ENCODE measurements at places on chromosomes 1 and 21. TPM values are rescaled to one million over a fixed set of nuclear protein-coding genes. Genes with fewer than 3 reads are reported as not detected.

The GOLT1A gene
- not detected for polyA plus RNA-seq

The PTTG1IP gene
- 61.3 TPM for polyA plus RNA-seq

The KRTAP19-1 gene
- polyA plus RNA-seq, result not detected

The OR2G6 gene
- not detected for polyA plus RNA-seq

The KRTAP13-4 gene
- not detected for polyA plus RNA-seq

The C1orf167 gene
- polyA plus RNA-seq, result 2.7 TPM

The PSEN2 gene
- 6.4 TPM for polyA plus RNA-seq

The CD46 gene
- 118 TPM for polyA plus RNA-seq

The CALML6 gene
- polyA plus RNA-seq, result 2.7 TPM

The KRTAP7-1 gene
- not detected for polyA plus RNA-seq

The MROH7 gene
- 0.28 TPM for polyA plus RNA-seq

The B3GALT5 gene
- polyA plus RNA-seq, result 1.0 TPM

The TSPEAR gene
- polyA plus RNA-seq, result 0.10 TPM

The FLG2 gene
- not detected for polyA plus RNA-seq

The S100A16 gene
- 30.9 TPM for polyA plus RNA-seq

The WNT4 gene
- polyA plus RNA-seq, result 1.0 TPM

The CD53 gene
- 12.0 TPM for polyA plus RNA-seq

The KLHL17 gene
- 10.6 TPM for polyA plus RNA-seq

The LEMD1 gene
- not detected for polyA plus RNA-seq

The VPS45 gene
- 22.4 TPM for polyA plus RNA-seq

The SLC44A5 gene
- polyA plus RNA-seq, result 0.25 TPM

The SPRR1B gene
- 2.6 TPM for polyA plus RNA-seq

The ZNF695 gene
- polyA plus RNA-seq, result 0.12 TPM

The FOXD3 gene
- polyA plus RNA-seq, result 0.09 TPM

The PDE9A gene
- polyA plus RNA-seq, result 5.6 TPM

The ALPL gene
- polyA plus RNA-seq, result 2.8 TPM

The AMY1C gene
- not detected for polyA plus RNA-seq

The PRKAA2 gene
- 0.67 TPM for polyA plus RNA-seq

The PIGR gene
- polyA plus RNA-seq, result 1.5 TPM

The CCDC27 gene
- polyA plus RNA-seq, result not detected

The GRHL3 gene
- 2.1 TPM for polyA plus RNA-seq

The ERVH48-1 gene
- not detected for polyA plus RNA-seq

The HES4 gene
- 14.2 TPM for polyA plus RNA-seq

The TNFRSF4 gene
- 1.4 TPM for polyA plus RNA-seq

The SERTAD4 gene
- polyA plus RNA-seq, result 1.3 TPM

The SDHB gene
- polyA plus RNA-seq, result 122 TPM

Data from adipose tissue (tissue), 3 donors.